NK-92 treated with Interleukin-12 subunit alpha and Interleukin-12 subunit beta, amount 100 ng/mL, for 24 hours (cell line): ENCODE measurements at places on chromosomes 12 and 14.
A peak's percentile ranks its signal among the peaks of the same experiment; 100 is the strongest.

DNA sequence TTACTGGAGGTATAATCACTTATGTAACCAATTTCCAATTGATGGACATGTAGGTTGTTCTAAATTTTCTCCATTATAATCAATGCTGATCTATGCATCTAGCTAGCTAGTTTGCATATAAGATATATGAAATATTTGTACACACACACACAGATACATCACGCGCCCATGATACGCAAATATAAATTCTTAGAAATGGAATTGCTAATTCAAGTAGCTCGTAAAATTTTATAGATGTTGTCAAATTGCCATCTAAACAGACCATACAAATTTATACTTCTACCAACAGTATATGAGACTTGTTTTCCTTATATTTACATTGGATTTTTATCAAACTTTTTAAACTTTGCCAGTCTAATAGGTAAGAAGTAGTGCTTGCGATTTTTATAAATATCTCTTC is 29.1 kb upstream of the TRIM9 start:
- DNase-seq = no peak

DNA sequence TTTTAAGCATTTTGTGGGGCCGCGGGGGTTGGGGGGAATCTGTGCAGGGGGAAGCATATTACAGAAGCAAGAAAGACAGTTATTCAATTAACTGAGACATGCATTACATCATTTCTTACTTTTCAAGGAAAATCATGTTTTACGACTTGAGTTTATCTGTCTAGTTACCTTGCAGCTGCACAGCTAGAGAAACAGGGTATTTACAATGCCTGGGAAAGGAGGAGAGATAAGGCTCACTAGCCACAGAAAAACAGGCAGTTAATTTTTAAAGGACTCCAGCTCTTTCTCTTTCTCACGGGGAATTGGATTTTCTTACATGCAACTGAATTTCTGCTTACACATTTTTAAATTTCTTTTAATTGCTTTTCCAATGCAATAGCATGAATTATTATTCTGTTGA is 22.2 kb downstream of the FCF1 start:
- no peak for DNase-seq

DNA sequence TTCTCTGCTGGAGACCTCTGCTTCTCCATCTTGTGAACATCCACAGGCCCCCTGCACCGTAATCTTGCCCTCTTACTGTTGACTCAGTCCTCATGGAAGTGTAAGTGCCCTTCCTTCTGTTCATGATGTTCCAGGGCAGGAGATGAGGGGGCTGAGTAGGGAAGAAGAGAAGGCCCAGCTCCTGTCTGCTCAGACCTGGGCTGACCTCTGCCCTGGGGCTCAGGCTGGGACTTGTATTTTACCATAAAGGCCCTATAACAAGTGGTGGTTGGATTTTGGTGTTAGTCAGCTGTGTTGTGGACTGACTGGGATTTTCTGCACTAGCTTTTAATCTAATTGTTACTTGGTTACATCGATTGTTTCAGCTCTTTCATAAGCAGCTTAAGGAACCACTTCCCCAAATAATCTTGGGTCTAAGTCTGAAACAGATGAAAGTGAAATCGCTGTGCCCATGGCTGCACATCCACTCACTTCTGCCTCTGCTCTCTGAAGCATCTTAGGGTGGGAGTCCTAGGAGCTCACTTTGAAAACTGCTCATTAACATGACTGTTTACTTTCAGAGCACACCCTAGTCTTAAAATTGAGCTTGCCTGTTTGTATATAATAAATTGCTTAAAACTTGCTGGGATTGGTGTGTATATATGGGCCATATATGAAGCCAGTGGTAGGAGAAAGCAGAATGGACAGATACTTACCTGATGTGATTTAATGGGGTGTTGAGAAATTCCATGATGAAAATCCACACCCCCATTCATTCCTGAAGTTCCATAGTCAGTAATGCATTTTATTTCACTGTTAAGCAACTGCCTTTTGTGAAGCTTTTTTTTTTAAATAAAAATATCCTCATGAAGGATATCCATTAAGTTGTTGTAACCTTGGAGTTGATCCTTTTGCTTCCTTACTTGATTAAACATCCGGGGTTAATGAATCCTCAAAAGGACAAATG is 17.7 kb downstream of the C12orf71 start:
- no peak for DNase-seq

GRCh38 chr14:50062438-50063085 is 53.8 kb downstream of the VCPKMT start:
- peak; percentile 73 for DNase-seq

DNA sequence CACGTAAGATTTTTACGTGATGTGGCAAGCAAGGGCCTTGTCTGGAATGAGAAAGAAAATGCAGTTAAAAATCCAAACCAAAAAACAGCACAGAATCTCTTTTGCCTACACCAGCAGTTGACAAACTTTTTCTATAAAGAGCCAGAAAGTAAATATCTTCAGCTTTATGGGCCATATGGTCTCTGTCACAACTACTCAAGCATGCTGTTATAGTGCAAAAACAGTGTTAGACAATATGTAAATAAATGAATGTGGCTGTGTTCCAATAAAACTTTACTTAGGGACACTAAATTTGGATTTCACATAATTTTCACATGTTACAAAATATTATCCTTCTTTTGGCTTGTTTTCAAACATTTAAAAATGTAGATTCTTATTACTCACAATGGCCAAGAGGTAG is 6.2 kb upstream of the ELK3 start:
- no peak for DNase-seq

DNA sequence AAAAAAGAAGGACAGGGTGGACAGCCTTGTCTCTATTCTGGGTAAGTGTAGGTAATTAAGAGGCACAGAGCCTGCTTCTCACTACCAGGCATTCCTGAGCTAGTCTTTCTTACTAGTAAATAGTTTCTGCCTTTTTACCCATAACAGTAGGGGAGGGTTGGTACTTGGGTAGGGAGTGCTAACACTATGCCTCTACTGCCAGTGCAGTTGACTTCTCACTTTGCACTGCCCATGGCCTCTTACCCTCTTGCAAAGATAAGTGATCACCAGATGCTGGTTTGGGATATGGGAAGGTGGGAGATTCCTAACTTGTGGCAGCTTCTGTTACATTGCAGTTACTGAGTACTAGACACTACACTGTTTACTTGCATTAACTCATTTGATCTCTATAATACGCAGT is 11.6 kb downstream of the AHSA1 start:
- no peak for DNase-seq

DNA sequence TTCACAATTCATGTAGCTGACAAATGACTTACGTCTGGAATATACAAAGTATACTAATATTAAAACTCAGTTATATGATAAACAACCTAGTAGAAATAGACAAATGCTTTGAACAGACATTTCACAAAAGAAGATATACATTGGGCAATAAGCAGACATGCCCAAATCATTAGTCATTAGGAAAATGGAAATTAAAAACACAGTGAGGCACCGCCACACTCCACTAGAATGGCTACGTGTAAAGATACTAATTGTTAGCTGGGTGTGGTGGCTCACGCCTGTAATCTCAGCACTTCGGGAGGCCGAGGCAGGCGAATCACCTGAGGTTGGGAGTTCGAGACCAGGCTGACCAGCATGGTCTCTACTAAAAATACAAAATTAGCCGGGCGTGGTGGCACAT is 248.9 kb upstream of the TMEM132C start:
- no peak for DNase-seq

GRCh38 chr14:77088219-77088618 is 9.8 kb upstream of the CIPC start:
- DNase-seq = no peak

DNA sequence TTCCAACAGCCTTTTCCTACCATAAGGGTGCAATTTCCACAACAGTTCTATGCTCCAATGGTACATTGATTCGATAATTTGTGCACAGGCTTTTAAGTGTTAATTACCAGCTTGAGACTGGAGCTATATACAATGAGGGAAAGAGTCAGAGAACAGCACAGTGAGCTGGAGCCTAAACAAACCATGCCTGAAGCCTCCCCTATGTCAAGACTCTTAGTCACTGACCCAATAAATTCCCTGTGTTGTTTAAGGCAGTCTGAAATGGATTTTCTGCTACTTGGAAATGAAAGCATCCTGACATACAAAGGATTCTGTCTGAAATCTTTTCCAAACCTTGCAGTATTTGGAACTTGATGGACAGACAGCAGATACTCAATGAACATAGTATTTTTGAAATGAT is 149.0 kb downstream of the EFCAB11 start:
- DNase-seq = no peak

DNA sequence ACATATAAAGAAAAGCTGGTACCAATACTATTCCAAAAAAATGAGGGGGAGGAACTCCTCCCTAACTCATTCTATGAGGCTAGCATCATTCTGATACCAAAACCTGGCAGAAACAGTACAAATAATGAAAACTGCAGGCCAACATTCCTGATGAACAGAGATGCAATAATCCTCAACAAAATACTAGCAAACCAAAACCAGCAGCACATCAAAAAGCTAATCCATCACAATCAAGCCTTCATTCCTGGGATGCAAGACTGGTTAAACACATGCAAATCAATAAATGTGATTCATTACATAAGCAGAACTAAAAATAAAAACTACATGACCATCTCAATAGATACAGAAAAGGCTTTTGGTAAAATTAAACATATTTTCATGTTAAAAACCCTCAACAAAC is 281.3 kb downstream of the KCNH5 start:
- no peak for DNase-seq

GRCh38 chr12:113098441-113099028 is 37.0 kb downstream of the RASAL1 start:
- peak; percentile 38 for DNase-seq
